ENCODE measurements at places on chromosomes 6 and 20.

GRCh38 chr6:159966981-159967380 is 1.9 kb upstream of the IGF2R start:
- DNase-seq, result no peak

GRCh38 chr20:42018979-42019378 is 400.8 kb upstream of the CHD6 start:
- DNase-seq, result no peak

DNA sequence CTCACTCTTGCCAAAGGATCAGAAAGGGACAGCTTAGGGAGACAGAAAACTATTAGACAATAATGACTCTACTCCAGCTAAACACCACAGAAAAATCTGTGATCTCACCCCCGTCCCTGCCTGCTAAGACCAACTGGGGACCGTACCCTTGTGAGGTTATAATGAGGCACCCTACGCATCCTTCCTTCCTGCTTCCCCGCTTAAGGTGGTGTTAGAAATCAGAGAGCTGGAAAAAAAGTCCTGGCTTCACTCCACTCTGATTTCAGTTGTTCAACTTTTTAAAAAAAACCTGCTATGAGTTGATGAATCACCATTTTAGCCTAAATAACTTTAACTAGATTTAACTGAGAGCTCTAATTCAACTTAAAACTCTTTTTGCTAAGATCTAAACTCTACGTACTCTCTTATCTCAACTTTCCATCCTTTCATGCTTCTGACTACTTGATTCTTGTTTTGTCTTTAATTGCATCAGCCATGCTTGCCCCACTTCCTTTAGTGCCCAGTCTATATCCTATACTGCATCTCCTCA is 35.8 kb upstream of the TMEM14A start:
- no peak for DNase-seq

GRCh38 chr20:52724541-52724940 is 247.6 kb upstream of the TSHZ2 start:
- DNase-seq, result no peak

- DNase-seq, result no peak
These were observed 249.7 kb downstream of the TMEM242 start for GRCh38 chr6:157073596-157073995.

GRCh38 chr6:77633993-77634715 is 18.7 kb upstream of the MEI4 start:
- no peak for DNase-seq

DNA sequence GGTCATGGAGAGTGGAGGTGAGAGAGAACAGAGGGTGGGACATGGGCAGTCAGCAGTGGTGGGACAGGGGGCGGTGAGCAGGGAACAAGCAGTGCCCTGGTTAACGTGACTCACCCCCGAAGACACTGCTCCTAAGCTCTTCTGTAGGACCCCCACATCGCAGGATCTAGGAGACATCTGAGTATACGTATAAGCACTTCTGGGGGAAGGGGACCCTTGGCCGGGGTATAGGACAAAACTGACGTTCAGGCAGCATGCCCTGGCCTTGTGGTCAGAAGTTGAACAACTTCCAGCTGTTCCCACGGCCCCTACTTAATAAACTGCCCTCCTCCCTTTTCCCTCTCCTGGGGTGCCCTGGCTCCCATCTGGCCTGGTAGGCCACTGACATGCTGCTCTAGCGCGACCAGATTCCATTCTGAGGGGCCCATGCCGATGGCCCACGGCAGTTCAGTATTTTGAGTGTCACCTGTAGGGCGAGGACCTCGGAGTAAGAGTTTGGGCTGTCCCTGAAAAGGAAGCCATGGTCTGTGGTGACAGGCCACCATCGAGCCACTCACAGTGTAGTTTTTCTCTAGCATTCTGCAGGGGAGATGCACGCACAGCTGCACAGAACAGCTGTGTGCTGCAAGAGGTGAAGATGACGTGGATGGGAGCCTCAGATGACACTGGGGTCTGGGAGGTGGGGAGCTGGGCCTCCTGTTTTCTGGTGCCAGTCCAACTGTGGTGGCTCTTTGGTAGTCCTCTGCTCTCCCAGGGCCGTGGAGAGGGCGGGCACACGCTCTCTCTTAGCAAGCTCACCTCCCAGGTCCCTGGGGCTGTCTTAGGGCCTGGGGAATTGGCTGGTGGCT is 38.4 kb downstream of the PPP1R3G start:
- DNase-seq, result no peak

- no peak for DNase-seq
These were observed 62.1 kb downstream of the SLC24A3 start for GRCh38 chr20:19274412-19275015.

DNA sequence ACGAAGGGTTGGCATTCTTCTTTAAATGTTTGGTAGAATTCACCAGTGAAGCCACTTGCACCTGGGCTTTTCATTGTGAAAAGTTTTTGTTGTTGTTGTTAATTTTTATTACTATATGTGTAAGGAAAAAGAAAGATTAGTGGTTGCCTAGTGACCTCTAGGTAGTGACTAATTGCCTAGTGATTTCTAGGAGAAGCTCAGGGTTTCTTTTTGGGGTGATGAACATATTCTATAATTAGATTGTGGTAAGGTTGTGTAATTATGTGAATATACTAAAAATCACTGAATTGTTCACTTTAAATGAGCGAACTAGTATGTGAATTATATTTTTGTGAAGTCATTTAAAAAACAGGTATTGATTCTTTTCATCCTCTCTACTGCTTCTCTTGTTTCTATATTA is 123.8 kb upstream of the TMEM170B start:
- DNase-seq, result no peak

- no peak for DNase-seq
These were observed 11.0 kb downstream of the PACSIN1 start for GRCh38 chr6:34476921-34477320.

- peak; percentile 51 for DNase-seq
These were observed at the start of gene EEF1A2 for GRCh38 chr20:63498960-63499337. Gene EEF1A2 (minus strand): TSS chr20:63499083. CDS start chr20:63497763, 1,320 bp downstream.

GRCh38 chr6:44742828-44743372 is 355.4 kb downstream of the CDC5L start:
- DNase-seq, result no peak

GRCh38 chr20:41058674-41059635 is 30.3 kb downstream of the TOP1 start:
- DNase-seq, result no peak

DNA sequence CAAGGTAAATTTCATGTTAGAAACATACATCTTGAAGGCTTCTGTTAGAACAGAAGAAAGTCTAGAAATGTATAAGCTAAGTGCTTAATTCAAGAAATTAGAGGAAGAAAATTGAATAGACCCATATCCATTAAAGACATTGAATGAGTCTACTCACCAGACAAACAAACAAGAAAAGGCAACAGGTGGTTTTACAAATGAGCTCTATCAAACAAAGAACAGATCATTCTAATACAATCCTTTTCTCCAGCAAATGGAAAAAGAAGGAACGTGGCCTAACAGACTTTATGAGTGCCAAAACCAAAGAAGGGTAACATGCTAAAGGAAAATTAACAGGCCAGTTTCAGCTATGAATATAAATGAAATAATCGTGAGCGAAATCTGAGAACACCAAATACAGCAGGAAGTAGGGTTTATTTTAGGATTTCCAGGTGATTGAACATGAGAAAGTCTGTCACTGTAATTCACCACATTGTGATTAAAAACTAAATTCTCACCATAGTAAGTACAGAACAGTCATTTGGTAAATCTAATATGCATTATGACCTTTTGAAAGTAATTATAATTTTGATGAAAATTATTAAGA is 22.6 kb downstream of the MTHFD1L start:
- DNase-seq, result no peak

GRCh38 chr20:43667341-43668132 is 623 bp downstream of the MYBL2 start:
- no peak for DNase-seq

DNA sequence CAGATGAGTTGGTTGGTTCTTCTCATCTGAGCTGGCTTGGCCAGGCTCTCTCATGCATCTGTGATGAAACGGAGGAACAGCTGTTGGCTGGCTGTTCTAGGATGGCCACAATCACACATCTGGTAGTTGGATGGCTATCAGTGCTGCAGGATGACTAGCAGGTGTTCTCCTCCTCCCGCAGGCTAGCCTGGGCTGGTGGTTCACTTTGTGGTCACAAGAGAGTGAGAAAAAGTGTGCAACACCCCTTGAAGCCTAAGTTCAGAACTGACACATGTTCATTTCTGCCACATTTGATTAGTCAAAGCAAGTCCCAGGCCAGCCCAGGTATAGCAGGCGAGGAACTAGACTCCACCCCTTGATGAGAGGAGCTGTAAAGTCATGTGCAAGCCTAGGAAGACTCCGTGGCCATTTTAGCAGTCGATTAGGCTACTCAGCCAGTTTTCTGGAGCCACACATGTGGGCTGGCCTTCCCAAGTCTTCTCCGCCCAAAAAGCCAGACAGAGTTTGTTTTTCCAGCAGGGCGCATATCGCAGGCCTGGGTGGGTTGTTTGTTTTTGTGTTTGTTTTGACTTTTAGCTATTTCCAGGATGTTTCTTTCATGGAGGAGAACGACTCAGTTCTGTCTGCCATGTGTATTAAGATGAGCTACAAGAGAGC is 120.8 kb downstream of the ISM1 start:
- DNase-seq, result no peak

- DNase-seq, result no peak
These were observed 137.8 kb downstream of the EDN3 start for GRCh38 chr20:59438201-59438600.

GRCh38 chr6:33665957-33666356 is 44.8 kb downstream of the ITPR3 start:
- no peak for DNase-seq

DNA sequence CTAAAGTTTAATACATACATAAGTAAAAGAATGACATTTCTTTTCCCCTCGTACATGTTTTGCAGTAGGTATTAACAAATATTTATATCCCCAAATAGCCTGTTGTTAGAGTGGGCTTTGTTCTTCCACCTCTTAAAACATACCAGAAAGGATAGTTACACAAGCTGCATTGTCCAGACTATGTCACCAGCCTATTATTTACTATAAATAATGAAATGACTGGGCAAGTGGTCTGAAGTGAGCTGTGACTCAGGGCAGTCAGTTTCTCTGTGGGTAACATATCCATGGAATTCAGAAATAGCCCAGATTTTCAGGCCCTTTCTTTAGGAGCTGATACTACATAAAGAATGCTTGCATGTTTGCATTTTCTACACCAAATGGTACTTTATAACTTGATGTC is 60.1 kb downstream of the FUT9 start:
- DNase-seq, result no peak

- no peak for DNase-seq
These were observed 96.4 kb upstream of the DUSP22 start for GRCh38 chr6:195861-196360.

DNA sequence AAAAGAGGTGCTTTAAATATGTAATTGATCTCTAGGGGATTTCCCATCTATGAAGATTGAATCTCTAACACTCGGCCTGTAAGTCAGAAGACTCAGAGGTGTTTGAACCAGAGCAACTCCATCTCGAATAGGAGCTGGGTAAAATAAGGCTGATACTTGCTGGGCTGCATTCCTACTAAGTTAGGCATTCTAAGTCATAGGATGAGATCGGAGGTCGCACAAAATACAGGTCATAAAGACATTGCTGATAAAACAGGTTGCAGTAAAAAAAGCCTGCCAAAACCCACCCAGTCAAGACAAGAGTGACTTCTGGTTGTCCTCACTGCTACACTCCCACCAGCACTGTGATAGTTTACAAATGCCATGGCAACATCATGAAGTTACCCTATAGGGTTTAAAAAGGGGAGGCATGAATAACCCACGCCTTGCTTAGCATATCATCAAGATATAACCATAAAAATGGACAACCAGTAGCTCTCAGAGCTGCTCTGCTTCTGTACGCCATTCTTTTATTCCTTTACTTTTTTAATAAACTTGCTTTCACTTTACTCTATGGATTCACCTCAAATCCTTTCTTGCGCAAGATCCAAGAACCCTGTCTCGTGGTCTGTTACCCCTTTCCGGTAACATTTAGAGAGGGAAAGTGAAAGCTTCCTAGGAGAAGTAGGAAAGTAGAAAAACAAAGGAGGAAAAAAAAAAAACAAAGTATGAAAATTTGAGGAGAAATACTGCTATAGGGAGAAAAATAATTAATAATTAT is 129.7 kb upstream of the PHACTR1 start:
- no peak for DNase-seq

- no peak for DNase-seq
These were observed 47.2 kb downstream of the CHD6 start for GRCh38 chr20:41571006-41571405.

Data from amygdala (tissue), 56 donors.